ENCODE measurements at places on chromosomes 7 and 10.

DNA sequence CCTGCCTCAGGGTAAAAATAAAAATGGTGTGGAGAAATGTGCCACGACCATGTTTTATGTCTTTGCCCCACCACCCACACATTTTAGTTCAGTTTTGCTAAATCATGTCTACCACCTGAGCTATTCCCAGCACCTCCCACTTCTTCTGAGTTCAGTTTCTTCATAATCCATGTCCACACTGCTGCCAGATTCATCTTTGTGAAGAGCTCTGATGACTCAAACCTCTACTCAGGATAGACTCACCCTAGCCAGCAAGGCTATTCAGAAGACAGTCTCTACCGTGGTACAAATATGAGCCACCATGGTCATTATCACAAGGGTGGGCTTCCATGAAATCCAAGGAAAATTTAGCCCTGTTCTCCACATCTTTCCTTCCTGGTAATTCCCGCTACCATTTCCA, 231.1 kb upstream of the PRKCQ start:
- no peak for DNase-seq

DNA sequence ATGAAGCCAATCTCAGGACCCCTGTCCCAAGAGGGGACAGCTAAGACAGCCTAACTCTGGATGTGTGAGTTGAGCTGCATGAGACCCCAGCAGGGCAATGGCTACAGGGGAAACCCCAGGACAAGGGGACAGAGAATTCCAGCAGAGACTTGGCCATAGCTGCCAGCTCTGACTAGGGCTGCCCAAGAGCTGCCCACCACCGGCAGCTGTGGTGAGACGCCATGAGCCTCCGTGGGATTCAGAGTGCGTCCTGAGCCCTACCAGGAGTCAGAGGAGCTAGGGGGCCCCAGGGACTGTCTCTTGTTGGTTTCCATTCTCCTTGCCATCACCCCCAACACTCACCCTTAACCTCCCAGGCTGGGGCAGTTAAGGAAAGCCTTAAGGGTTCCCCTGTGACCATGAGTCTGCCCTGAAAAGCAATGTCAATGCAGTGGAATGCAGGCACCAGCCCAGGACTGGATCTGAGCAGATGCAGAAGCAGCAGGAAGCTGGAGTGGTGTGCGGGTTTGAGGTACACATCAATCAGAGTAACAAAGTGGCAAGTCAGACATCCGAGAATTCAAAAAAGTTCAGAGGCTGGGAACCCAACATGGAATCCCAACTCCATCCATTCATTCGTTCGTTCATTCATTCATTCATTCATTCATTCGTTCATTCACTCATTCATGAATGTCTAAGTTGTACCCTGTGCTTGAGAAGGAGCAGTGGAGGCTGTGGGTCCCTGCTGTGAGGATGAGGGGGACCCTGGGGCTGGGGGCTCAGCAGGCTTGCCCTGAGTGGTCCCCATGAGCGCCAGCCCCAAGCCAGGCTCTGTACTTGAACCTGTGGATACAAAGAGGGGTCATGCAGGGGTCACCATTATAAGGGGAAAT, 52.9 kb downstream of the C10orf120 start:
- no peak for DNase-seq

- DNase-seq: no peak
These were observed 92.6 kb downstream of the SH2D4B start for GRCh38 chr10:80630324-80630723.

DNA sequence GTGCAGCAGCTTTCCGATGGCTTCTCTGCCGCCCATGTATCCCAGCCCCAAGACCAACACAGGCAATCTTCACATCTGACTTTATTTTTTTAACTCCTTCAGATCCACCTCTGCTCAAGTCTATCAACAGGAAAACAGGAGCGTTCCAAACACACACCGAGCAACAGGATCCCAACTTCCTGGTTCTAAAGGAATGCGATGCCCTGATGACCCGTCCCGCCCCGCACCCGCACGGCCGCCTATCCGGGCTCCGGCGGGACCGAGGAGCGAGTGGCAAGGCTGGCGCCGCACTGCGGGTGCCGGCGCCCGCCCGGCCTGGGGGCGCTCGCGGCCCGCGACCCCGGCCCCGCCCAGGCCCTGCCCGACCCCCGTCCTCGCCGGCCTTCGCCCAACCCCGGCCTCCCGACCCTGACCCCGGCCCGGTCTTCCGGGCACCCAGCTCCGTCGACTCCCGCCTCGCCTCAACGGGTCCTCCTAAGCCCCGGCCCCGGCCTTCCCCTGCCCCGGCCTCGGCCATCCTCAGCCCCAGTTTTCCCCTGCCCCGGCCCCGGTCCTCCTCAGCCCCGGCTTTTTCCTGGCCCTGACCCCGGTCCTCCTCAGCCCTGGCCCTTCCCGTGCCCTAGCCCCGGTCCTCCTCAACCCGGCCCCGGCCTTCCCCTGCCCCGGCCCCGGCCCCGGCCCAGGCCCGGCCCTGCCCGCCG, 730 bp downstream of the LARP4B start:
- DNase-seq: no peak

- DNase-seq: no peak
These were observed 3.3 kb downstream of the CUX1 start for GRCh38 chr7:101820703-101821102.

DNA sequence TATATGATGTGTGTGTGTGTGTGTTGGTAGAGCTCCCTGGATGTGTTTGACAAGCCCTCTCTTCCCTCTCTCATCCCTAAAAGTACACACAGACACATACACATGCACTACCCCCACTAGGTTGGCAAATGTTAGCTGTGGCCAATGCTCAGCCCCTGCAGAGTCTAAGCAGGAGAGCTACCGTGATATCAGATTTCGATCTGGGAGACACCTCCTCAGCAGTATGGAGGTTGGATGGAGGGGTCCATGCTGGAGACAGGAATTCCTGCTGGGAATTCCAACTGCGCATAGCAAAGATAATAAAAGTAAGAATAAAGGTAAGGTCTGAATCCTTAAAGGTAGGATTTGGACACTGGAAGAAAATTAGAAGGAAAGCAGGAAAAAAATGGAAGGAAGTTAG, 85.7 kb downstream of the C10orf90 start:
- no peak for DNase-seq

DNA sequence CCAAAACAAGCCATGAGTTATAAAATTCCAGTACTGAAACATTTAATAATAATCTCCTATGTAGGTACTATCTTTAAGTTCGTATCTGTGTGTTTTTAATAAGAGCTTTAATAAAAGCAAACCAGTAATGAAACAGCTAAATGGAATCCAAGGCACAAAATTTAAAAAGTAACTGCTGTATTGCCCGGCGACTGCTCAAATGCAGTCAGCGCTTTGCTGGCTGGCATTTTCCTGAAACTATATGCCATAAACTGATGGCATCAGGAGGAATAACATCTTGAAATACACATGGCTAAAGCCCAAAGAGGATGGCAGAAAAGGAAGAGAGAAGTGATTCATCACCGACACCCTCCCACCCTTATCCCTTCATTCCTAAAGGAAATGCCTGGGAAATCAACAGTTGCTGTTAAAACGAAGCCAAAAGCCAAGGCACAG, 133.1 kb downstream of the CUBN start:
- no peak for DNase-seq

DNA sequence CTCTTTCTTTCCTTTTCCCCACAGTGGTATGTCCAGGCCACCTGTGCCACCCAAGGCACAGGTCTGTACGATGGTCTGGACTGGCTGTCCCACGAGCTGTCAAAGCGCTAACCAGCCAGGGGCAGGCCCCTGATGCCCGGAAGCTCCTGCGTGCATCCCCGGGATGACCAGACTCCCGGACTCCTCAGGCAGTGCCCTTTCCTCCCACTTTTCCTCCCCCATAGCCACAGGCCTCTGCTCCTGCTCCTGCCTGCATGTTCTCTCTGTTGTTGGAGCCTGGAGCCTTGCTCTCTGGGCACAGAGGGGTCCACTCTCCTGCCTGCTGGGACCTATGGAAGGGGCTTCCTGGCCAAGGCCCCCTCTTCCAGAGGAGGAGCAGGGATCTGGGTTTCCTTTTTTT, 2.3 kb upstream of the FSCN3 start:
- no peak for DNase-seq
